ENCODE measurements at places on chromosomes 7 and 10. TPM values are rescaled to one million over a fixed set of nuclear protein-coding genes. Genes with fewer than 3 reads are reported as not detected.

- H3K36me3 ChIP-seq, result no peaks in the 10 kb centered on the region
- no peak overlapping the region for H3K4me3 ChIP-seq
- no peak for DNase-seq
- H3K27me3 ChIP-seq, result no peaks in the 10 kb centered on the region
- H3K27ac ChIP-seq, result no peak overlapping the region
- H3K4me1 ChIP-seq, result no peaks in the 10 kb centered on the region
Observed at GRCh38 chr10:24408365-24408764, 199.4 kb downstream of the KIAA1217 start.

- no peaks in the 10 kb centered on the region for H3K36me3 ChIP-seq
- DNase-seq, result no peak
- H3K27ac ChIP-seq, result peak overlapping the region; percentile 36
- H3K27me3 ChIP-seq, result no peaks in the 10 kb centered on the region
Observed at GRCh38 chr7:99111591-99111990, 32.3 kb downstream of the SMURF1 start.

DNA sequence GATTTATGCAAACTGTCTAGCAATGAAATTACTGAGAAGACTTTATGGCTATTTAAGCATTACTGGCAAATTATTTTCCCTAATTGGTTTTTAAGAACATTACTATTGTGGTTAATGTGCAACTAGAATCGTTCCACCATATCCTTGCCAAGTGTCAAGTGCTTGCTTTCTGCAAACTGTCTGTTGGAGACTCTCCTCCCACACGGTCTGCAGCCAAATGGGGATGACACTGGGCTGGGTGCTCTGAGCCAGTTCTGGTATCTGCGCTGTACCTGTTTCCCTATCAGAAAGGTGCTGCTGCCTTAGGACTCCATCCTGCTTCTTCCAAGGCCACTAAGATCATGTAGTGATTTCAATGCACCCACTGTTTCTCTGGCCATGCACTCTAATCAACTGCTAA lies 110.4 kb downstream of the RAMP3 start:
- no peaks in the 10 kb centered on the region for H3K36me3 ChIP-seq
- no peaks in the 10 kb centered on the region for H3K4me1 ChIP-seq
- DNase-seq, result no peak
- H3K27ac ChIP-seq, result no peak overlapping the region

DNA sequence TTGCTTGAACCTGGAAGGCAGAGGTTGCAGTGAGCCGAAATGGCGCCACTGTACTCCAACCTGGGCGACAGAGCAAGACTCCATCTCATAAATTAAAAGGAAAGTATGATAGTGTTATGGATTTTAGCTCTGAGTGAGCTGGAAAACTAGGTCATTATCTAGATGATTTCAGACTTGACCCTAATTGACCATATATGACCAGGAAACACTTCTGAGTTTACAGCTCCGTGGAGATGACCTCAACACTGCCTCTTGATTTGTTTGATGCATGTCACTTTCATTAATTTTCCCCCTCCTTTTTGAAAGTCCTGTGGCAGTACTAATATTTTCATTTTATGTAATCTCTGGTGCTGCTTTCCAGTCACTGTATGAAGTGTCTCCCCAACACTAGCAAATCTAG lies 7.8 kb upstream of the SEC61A2 start:
- no peak for DNase-seq
- no peak overlapping the region for H3K4me3 ChIP-seq
- no peaks in the 10 kb centered on the region for H3K27me3 ChIP-seq
- H3K4me1 ChIP-seq, result no peaks in the 10 kb centered on the region
- peaks cover 25% of the 10 kb centered on the region for H3K36me3 ChIP-seq
- no peak overlapping the region for H3K27ac ChIP-seq

DNA sequence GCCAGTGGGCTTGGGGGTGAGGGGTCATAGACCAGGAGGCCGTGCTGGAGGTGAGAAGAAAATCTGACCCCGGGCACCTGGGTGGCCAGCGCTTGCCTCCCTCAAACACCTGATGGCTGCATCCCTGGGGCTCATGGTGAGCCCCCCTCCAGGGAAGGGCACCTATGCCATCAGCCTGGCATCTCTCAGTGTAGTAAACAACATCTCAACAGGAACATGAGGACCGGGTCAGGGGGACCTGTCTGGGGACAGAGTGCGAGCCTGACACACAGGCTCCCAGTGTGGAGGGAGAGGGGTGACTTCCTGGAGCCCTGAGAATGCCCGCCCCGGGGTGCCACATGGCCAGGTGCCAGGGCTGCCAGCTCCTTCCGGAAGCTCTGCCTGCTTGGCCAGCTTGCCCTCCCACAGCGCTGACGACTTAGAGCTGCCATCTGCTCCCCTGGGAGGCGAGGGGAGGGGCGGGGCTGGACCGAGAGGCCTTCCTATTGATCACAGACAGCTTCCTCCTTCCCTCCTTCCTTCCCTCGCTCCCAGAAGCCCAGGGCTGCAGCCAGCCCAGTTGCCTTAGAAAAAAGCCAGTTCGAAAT lies 12.3 kb downstream of the STX1A start:
- no peak overlapping the region for H3K4me3 ChIP-seq
- no peaks in the 10 kb centered on the region for H3K36me3 ChIP-seq
- no peaks in the 10 kb centered on the region for H3K27me3 ChIP-seq
- H3K27ac ChIP-seq, result no peak overlapping the region
- DNase-seq, result peak; percentile 88

DNA sequence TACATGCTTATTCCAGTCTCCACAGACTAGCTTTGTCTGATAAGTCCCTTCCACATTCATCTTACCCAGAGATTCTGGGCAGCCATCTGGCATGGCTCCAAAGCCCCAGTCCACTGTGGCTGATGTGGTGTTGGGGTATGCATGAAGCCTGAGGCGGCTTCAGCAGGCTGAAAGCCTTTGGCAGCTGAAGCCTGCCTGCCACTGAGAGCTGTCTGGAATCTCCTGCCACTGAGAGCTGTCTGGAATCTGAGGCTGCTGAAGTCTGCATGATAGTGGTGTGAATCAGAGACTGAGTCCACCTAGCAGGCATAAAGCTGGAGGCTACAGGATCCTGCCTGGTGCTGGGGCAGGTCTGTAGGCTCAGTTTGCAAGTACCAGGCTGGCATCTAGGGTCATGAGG lies 87.1 kb downstream of the DYNC1I1 start:
- H3K27ac ChIP-seq, result no peak overlapping the region
- H3K27me3 ChIP-seq, result no peaks in the 10 kb centered on the region
- H3K4me3 ChIP-seq, result no peak overlapping the region
- H3K4me1 ChIP-seq, result no peaks in the 10 kb centered on the region

DNA sequence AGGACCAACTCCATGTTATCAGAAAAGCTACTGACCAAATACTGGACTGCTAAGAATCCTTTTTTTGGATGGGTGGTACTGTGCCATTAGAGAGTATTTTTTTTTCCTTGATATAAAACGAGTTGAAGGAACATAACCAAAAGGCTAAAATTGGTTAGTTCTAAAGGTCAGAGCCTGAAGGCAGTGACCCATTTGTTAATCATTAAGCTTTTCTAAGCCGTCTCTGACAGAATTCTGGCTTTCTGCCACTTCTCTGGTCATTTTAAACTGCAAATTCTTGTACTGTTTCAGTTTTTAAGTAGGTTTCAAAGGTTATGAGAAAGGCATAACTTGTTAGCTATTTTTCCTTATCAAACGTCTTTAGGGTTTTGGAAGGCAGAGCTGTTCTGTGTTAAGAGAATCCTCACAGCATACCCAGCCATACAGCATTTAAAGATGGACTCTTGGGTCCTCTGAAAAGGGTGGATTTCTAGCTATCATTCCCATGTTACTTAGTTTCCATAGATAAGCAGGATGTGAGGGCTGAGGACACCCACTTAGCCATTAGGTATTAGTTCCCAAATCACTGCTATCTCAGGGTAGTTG lies 196.8 kb downstream of the RNLS start:
- H3K27ac ChIP-seq, result peak overlapping the region; percentile 21
- DNase-seq, result no peak
- H3K4me3 ChIP-seq, result no peak overlapping the region
- H3K36me3 ChIP-seq, result no peaks in the 10 kb centered on the region
- H3K27me3 ChIP-seq, result no peaks in the 10 kb centered on the region

The AZGP1 gene
- 2.3 TPM for total RNA-seq

The GIMAP2 gene
- total RNA-seq, result 23.0 TPM

The SPDYE18 gene
- 0.98 TPM for total RNA-seq

The PI4K2A gene
- total RNA-seq, result 34.4 TPM

The ADAM12 gene
- total RNA-seq, result 0.44 TPM

The CYP2C8 gene
- total RNA-seq, result 0.49 TPM

The SRRM3 gene
- 0.86 TPM for total RNA-seq

The INMT gene
- 70.5 TPM for total RNA-seq
